ENCODE measurements at places on chromosomes 16 and 17.

GRCh38 chr17:82687871-82688270 lies 10.6 kb downstream of the RAB40B start:
- H3K36me3 ChIP-seq: no peaks in the 10 kb centered on the region
- no peak overlapping the region for H3K27ac ChIP-seq
- H3K4me3 ChIP-seq: no peak overlapping the region

GRCh38 chr17:34255381-34255732 lies 272 bp downstream of the CCL2 start:
- no peak overlapping the region for H3K27ac ChIP-seq
- no peaks in the 10 kb centered on the region for H3K36me3 ChIP-seq
- peaks cover 13% of the 10 kb centered on the region for H3K27me3 ChIP-seq
- no peak for DNase-seq
- H3K4me3 ChIP-seq: no peak overlapping the region

DNA sequence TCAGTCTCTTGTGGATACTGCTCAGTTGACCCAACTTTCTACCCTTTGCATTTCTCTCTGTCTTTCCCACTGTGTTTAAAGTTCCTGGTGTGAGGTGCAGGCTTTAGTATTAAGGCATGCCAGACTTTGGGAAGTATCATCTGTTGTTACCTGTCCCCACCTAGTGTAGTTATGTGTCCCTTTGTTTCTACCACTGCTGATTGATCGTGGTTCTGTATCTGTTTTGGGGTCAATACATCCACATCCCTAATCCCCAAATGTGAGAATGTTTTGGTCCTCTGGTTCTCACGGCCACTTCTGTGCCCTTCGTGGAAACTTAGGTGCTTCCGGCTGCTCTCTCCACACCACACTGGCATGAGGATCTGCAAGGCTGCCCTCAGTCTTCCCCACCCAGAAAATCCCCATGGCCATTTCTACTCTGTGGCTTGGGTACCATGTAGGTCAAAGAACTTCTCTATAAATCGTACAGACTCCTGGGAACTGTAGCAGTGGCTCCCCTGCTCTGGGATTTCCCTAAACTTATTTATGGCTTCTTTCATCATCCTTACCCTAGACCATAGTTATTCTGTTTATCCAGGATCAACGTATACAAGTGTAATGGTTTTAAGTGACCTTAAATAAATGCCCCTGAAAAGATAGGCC lies 443.2 kb downstream of the XYLT1 start:
- no peak for DNase-seq
- no peak overlapping the region for H3K4me3 ChIP-seq
- no peaks in the 10 kb centered on the region for H3K27me3 ChIP-seq
- no peaks in the 10 kb centered on the region for H3K36me3 ChIP-seq
- H3K4me1 ChIP-seq: peaks cover 16% of the 10 kb centered on the region

- no peak overlapping the region for H3K4me3 ChIP-seq
- no peaks in the 10 kb centered on the region for H3K36me3 ChIP-seq
- no peaks in the 10 kb centered on the region for H3K27me3 ChIP-seq
Measured at GRCh38 chr16:78289844-78290277, 190.4 kb downstream of the WWOX start.

DNA sequence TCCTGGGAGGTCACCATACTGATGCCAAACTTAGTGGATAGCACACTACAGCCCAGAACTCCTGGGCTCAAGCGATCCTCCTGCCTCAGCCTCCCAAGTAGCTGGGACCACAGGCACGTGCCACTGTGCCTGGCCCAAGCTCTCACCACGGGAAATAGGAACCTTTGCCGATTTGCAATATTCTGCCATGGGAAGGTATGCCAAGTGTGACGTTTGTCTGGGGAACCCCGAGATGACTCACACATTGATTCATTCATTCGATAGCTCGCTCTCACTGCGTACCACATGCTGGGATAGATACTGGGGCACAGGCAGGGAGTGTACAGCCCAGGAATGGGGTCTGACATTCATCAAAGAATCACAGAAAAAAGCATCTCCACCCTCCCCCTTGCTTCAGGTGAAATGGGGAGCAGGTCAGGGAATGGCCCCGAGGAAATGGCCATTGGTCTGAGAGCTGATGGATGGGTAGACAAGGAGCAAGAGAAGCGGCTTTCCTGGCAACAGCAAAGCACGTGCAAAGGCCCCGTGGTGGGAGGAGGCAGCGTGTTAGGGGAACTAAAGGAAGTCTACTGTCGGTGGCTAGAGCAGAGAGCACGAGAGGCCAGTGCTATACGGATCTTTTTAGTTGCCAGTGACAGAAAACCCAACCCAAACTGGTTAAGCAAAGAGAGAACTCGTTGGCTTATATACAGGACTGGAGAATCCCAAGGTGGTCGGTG lies 44.1 kb downstream of the DNAH17 start:
- DNase-seq: no peak
- H3K27me3 ChIP-seq: no peaks in the 10 kb centered on the region
- H3K4me1 ChIP-seq: peaks cover 36% of the 10 kb centered on the region
- no peaks in the 10 kb centered on the region for H3K36me3 ChIP-seq

DNA sequence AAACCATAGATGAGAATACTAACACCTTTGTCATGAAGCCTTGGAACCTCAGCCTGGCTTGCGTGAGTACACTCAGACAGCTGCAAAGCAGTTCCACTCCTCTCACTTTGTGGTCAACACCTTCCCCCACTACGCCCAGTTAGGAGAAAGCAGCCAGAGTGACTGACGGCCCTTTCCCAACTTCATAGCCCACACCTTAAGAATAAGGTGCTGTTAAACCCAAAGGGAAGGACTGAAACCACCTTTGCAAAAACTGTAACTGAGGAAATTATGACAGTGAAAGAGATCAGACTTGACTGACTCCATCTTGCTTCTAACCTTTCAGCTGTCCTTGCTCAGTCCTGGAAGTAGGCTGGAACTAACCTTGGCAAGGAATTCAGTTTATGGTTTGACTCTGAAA lies 13.7 kb downstream of the N4BP1 start:
- no peak overlapping the region for H3K4me3 ChIP-seq
- DNase-seq: peak; percentile 38
- H3K27me3 ChIP-seq: no peaks in the 10 kb centered on the region
- H3K27ac ChIP-seq: no peak overlapping the region

DNA sequence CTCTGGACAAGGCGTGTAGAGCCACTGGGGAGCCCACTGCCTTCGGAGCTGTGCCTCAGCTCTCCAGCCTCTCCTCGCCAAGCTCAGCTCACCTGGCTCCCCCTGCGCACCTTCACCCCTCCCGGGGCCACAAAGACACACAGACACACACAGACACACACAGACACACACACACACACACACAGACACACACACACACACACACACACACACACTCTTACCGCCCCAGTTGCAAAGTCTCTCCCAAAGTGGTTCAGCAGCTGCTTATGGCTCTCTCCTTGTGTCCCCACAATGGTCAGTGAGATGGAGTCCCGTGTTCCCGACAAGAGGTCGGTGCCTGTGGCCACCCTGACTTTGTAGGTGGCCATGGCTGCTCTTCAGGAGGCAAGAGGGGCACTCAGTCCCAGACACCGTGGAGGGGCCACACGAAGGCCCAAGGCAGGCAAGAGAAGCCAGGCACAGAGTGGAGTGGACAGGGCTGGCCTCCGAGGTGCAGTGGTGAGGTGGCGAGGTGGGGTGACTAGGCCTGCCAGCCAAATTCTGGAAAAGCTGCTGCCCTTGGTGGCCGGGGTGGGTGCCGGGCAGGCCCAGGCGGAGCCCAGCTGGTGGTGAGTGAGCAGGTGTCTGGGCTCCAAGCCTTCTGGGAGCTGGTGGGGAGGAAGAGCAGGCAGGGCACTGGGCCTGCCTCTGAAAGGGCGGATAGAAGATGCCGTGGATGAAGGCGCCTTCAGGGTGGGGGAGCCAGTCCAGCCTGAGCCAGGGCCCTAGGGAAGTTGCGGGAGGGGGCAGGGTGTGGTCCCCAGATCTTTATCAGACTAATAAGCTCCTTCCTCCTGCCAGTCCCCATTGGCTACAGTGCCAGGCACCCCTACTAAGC lies at the start of gene ALOX12B:
ALOX12B (minus strand) TSS at position 642 of the 877 bp plus-strand sequence; CDS start at position 368, 274 bp downstream.
- H3K4me1 ChIP-seq: no peaks in the 10 kb centered on the region
- no peak for DNase-seq
- no peak within 1 kb of the TSS for H3K4me3 ChIP-seq
- H3K36me3 ChIP-seq: no peaks in the 10 kb centered on the region

DNA sequence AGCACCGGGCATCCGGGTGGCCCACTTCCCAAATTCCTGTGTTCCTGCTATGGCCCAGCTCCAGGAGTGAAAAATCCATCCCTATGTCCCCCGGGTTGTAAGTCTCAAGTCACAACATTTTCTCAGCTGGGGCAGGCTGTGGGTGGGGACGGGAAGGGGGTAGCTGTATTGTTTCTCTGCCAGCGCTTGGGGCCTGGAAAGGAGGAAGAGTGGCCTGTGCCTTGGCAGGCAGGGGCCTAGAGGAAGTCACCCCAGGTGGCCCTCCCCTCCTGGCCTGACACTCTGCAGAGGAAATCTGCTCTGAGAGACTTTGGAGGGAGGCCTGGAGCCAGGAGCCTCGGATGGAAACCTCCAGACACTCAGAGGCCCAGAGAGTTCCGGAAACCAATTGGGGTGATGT lies 10.6 kb upstream of the SCN4A start:
- no peak for DNase-seq
- H3K4me3 ChIP-seq: no peak overlapping the region
- no peaks in the 10 kb centered on the region for H3K36me3 ChIP-seq
- peaks cover 25% of the 10 kb centered on the region for H3K4me1 ChIP-seq

GRCh38 chr16:11258553-11259492 lies 2.8 kb upstream of the SOCS1 start:
- DNase-seq: no peak
- H3K4me1 ChIP-seq: peaks cover 50% of the 10 kb centered on the region
- H3K27ac ChIP-seq: peak overlapping the region; percentile 58
- H3K4me3 ChIP-seq: peak overlapping the region; percentile 37

- H3K27me3 ChIP-seq: no peaks in the 10 kb centered on the region
- DNase-seq: no peak
- H3K27ac ChIP-seq: no peak overlapping the region
- no peaks in the 10 kb centered on the region for H3K4me1 ChIP-seq
- no peaks in the 10 kb centered on the region for H3K36me3 ChIP-seq
Measured at GRCh38 chr16:27778926-27779570, 229.1 kb downstream of the KATNIP start.

DNA sequence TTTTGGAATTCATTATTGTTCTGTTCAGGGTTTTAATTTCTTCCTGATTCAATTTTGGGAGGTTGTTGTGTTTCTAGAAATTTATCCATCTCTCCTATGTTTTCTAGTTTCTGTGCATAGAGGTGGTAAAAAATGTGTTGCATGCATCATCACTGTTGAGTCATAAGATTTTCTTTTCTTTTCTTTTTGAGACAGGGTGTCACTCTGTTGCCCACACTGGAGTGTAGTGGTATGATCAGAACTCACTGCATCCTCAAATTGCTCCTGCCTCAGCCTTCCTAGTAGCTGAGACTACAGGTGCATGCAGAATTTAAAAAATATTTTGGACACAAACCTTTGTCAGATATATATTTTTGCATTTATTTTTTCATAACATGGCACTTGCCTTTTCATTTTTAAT lies 184.8 kb downstream of the BCAS3 start:
- H3K4me1 ChIP-seq: no peaks in the 10 kb centered on the region
- no peaks in the 10 kb centered on the region for H3K36me3 ChIP-seq
- no peak overlapping the region for H3K4me3 ChIP-seq
- H3K27ac ChIP-seq: no peak overlapping the region

DNA sequence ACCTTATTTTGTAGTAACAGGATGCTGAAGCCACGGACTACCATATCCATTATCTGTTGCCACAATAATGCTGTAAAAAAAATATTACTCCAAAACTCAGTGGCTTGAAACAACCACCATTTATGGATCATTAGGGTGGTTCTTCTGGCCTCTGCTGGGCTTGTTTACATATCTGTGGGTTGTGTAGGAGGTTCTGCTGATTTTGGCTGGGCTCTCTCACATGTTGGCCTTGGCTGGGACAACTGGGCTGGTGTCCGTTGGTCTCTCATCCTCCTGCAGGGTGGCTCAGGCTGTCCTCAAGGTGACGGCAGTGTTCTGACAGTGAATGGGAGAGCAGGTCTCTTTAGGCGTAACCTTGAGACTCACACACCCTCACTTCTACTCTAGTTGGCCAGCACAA lies 76.0 kb downstream of the GPR139 start:
- H3K36me3 ChIP-seq: no peaks in the 10 kb centered on the region
- no peaks in the 10 kb centered on the region for H3K27me3 ChIP-seq
- no peak for DNase-seq

- no peak for DNase-seq
- no peak overlapping the region for H3K4me3 ChIP-seq
- no peak overlapping the region for H3K27ac ChIP-seq
- no peaks in the 10 kb centered on the region for H3K27me3 ChIP-seq
- H3K4me1 ChIP-seq: no peaks in the 10 kb centered on the region
Measured at GRCh38 chr16:11472410-11472809, 114.3 kb downstream of the LITAF start.

DNA sequence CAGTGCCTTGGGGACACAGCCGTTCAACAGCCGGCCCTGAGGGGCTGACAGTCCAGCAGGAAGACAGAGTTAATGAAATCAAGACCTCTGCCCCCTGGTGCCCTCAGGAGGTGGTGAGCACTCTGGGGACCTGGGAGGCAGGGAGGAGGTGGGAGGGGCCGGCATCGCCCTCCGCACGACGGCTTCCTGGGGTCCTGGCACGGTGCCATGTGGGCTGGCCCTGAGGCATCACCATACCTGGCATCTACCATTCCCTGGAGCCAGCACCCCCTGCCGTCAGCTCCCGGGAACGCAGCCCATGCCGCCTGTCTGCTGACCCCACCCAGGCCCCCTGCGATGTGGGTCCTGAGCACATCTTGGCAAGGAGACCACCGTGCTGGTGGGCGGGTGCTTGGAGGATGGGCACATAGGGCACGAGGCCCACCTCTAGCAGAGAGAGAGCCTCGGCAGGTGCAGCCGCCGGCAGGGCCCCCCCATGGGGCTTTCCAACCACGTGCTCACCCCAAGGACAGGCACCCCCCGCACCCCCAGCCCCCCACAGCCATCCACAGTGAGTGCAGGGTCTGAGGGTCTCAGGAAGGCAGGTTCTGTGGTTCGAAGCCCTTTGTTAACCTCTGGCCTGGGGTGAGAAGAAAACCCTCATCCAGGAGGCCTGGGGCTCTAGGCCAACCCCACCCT lies 52.5 kb downstream of the ZFPM1 start:
- peaks cover 12% of the 10 kb centered on the region for H3K4me1 ChIP-seq
- peak; percentile 82 for DNase-seq
- H3K27me3 ChIP-seq: no peaks in the 10 kb centered on the region

- no peaks in the 10 kb centered on the region for H3K4me1 ChIP-seq
- H3K36me3 ChIP-seq: no peaks in the 10 kb centered on the region
- no peak overlapping the region for H3K4me3 ChIP-seq
- DNase-seq: no peak
- H3K27me3 ChIP-seq: no peaks in the 10 kb centered on the region
- no peak overlapping the region for H3K27ac ChIP-seq
Measured at GRCh38 chr17:55495239-55495638, 16.0 kb downstream of the SMIM36 start.

- H3K27ac ChIP-seq: no peak overlapping the region
- no peaks in the 10 kb centered on the region for H3K27me3 ChIP-seq
- H3K4me3 ChIP-seq: no peak overlapping the region
- H3K36me3 ChIP-seq: no peaks in the 10 kb centered on the region
- DNase-seq: no peak
Measured at GRCh38 chr16:3088925-3089716, 10.0 kb downstream of the ZSCAN10 start.

- no peaks in the 10 kb centered on the region for H3K4me1 ChIP-seq
- no peak overlapping the region for H3K4me3 ChIP-seq
- H3K36me3 ChIP-seq: no peaks in the 10 kb centered on the region
- DNase-seq: no peak
- no peak overlapping the region for H3K27ac ChIP-seq
- peaks cover 14% of the 10 kb centered on the region for H3K27me3 ChIP-seq
Measured at GRCh38 chr16:4982056-4982867, 24.1 kb downstream of the SEC14L5 start.

- peaks cover 55% of the 10 kb centered on the region for H3K27me3 ChIP-seq
- H3K4me1 ChIP-seq: peaks cover 8% of the 10 kb centered on the region
- no peaks in the 10 kb centered on the region for H3K36me3 ChIP-seq
- no peak overlapping the region for H3K27ac ChIP-seq
- H3K4me3 ChIP-seq: no peak overlapping the region
Measured at GRCh38 chr17:29016345-29017210, 10.7 kb upstream of the SEZ6 start.
